NCI-H1694 (cell line): ENCODE measurements at places on chromosomes 11 and 22.

- no peak for DNase-seq
Observed at GRCh38 chr11:112826788-112827187, 134.4 kb upstream of the NCAM1 start.

- no peak for DNase-seq
Observed at GRCh38 chr11:47051217-47051616, 114.7 kb downstream of the CSTPP1 start.

DNA sequence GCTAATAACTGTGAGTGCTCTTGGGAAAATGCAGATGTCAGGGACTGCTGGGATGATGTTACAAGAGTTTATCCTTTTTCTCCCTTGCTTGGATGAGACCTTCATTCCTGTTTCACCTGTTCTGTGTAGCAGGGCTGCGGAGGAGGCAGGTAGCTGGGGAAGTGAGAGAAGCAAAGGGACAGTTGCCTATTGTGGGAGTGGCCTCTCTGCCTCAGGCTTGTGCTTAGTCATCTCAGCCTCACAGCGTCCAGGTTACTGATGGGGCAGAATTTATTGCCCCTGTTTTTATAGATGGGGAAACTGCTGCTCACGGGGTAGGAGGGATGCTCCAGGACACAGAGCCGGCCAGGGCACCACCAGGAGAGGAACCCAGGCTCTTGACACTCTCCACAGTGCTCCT lies 1.7 kb downstream of the STX3 start:
- DNase-seq: no peak

GRCh38 chr22:49561976-49562375 lies 265.7 kb downstream of the BRD1 start:
- DNase-seq: no peak

DNA sequence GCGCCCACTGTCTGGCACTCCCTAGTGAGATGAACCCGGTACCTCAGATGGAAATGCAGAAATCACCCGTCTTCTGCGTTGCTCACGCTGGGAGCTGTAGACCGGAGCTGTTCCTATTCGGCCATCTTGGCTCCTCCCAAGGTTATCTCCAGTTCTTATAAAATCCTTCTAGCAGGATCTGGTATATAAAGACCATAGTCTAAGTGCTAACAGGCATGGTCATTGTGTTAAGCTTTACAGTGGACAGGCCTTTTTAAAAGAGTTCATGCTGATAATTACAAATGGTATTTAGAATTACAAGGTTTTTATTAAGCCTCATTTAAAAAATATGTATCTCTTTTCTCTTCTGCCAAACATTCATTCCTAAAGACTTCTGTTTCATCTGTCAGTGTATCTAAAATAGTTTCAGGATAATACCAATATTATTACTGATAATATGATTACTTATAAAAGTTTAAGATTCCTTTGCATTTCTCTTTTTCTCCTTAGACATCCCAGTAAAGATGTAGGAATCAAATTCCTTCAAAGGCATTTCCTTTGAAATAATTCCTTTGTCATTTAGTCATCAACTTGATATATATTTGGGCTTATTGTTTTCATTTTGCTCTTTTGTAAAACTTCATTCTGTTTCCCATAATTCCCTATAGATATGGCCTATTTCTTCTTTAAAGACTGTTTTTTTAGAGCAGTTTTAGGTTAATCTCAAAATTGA lies 20.7 kb downstream of the DDX10 start:
- DNase-seq: no peak

DNA sequence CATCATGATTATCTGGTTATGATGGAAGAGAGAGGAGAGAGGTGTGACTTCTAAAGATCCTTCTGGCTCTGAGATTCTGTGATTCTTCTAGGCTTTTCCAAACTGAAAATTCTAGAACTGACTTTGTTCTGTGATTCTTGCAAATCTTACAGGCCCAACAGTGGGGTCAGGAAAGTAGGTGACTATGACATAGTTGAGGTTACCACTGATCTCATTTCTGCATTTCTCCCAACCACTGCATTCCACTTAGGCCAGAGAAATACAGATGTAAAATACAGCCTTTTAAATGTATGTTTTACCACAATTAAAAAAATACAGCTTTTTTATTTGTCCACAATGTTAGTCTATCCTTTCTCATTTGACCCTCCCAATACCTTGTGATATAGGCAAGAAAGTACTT lies 83.7 kb downstream of the STIM1 start:
- no peak for DNase-seq

- no peak for DNase-seq
Observed at GRCh38 chr11:111730871-111731591, 35.2 kb downstream of the PPP2R1B start.

DNA sequence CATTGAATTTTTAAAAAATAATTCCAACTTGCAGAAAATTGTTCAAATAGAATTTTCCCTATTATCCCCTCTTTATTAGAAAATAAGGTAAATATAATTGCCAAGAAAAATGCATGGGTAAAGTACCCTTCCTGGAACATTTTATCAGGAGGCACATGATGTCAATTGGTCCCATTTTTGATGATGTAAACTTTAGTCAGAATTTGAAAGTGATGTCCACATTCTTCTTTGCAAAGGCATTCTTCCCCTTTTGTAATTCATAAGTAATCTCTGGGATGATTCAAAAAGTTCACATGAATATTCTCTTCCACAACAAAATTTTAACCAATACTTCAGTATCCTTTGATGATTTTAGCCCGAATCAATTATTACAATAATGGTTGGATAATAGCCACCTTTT lies 86.9 kb upstream of the ANO3 start:
- DNase-seq: no peak

DNA sequence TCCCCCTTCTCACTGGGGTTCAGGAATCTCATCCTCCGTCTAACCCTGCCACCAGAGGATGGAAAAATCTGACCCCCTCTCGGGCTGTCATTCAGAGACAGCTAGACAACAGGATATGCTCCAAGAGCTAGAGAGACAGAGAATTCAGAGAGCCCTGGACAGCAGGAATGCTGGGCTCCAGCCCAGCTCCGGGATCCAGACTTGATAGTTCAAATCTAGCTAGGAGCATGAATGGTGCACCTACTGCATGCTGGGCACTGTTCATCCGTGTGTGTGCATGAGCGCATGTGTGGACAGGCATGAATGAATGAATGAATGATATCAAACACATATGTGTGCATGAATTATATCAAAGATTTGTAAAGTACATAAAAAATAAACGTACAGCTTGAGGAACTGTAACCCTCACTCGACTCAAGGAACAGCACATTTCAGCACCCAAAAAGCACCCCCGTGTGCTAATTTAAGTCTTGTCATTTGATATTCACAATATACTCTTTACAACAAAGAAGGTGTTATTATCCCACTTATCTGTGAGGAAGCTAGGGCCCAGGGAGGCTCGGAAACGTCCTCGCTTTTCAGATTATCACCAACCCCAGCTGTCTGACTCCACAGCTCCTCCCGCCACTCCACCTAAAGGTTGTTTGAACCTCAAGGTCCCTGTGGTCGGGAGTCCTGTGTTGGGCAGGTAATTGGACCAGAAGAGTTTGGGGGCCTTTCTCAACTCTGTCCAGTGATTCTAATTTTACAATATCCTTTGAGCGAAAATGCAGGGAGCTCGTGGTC lies 640 bp upstream of the VSIG10L2 start:
- no peak for DNase-seq

DNA sequence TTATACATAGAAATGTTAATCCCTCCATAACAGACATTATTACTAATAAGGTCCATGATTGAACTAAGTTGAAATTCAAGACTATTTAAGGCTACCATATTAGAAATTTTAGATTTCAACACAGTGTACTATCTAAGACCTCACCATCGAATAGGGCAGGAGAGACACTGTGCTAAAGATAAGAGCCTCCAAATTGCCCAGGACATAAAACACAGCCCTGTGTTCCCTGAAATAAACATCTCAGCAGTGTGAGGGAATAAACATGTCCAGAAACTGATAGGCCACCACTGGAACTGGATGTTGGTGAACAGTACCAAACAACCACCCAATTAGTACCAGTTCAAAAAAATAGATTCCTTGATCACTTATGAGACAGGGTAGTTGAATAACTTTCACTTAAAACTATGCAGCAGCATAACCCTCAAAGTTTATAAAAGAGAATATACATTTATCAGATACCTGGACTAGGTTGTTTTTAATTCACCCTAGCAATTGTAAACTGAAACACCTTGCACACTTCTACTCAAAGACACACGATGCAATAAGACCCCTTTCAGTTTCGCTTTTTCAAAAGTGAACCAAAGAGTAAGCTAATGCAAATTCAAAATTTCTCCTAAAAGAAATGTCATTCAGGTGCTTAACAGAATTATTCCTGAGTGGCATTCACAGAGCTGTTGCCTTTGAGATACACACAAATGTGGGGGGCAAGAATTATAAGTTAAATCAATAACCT lies 34.3 kb downstream of the USP28 start:
- no peak for DNase-seq

DNA sequence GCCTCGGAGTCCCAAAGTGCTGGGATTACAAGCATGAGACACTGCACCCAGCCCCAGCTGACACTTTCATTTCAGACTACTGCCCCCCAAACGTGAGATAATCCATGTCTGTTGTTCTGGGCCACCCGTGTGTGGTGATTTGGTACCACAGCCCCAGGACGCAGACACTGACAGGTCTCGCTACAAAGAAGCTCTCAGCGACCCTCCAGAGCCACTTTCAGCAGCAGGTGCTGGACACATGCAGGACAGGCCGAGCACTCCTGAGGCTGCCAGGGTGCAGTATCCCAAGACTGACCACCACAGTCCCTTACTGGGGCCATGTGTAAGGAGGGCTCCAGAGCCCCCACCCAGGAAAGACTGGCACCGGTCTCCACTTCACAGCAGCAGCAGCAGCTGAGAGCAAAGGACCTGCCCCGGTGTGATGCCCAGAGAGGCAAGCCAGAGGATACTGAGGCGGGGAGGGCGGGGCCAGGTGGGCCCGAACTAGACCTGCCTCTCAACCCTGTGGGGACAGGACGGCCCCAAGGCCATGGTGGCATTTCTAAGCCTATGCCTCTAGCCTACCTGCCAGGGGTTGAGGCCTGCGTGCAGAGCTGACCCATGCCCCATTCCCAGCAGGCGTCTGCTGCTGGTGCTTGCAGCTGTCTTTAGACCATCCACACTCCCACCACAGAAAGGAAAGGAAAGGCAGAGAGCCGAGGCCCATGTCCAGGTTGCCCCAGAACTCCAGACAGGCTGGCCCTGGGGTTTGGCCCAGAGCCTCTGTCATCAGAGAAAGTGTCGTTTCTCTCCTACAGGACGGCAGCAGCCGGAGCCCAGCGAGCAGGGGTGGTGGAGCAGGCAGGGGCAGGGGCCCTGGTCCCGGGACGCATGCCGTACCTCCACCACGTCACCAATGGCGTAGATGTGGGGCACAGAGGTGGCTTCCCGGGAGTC lies 28.0 kb upstream of the GNB1L start:
- DNase-seq: no peak

DNA sequence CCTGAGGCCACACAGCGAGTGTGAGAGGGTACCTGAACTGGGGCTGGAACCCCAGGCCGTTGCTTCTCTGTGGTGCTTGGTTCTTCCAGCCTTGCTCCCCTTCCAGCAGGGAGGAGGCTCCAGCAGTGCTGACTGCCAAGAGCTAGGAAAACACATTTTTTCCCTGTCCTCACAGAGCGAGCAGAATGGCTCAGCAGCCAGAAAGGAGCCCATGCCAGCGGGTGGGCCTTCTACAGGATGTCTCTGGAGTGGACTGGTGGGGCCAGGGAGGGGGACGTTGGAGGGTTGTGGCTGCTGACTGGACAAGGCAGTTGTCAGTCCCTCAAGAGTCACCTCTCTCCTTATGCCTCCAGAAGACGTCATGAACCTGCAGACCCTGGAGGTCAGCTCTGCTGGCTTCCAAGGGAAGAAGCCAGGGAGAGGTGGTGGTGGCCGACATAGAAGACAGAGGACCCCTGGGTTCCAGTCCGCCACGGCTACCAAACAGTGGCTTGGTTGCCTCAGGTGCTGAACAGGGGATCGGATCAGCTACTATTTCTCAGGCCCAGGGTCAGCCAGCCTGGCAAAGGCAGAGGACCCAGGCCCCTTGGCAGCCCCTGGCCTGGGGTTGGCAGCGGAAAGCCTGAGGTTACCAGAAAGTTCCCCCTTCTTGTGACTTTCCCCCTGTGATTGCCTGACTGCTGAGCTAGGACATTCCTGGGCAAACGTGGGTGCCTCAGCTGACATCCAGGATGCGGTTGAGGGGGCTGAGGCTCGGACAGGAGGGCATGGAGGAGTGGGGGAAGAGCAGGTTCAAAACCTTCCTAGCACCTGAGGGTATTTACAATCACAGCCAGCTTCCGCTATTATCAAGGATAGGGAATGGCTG lies 3.7 kb downstream of the MAFF start:
- no peak for DNase-seq

- DNase-seq: peak; percentile 20
Observed at GRCh38 chr11:65952052-65952521, 6.8 kb downstream of the TSGA10IP start.

- DNase-seq: no peak
Observed at GRCh38 chr11:94815705-94816344, 47.7 kb downstream of the AMOTL1 start.

DNA sequence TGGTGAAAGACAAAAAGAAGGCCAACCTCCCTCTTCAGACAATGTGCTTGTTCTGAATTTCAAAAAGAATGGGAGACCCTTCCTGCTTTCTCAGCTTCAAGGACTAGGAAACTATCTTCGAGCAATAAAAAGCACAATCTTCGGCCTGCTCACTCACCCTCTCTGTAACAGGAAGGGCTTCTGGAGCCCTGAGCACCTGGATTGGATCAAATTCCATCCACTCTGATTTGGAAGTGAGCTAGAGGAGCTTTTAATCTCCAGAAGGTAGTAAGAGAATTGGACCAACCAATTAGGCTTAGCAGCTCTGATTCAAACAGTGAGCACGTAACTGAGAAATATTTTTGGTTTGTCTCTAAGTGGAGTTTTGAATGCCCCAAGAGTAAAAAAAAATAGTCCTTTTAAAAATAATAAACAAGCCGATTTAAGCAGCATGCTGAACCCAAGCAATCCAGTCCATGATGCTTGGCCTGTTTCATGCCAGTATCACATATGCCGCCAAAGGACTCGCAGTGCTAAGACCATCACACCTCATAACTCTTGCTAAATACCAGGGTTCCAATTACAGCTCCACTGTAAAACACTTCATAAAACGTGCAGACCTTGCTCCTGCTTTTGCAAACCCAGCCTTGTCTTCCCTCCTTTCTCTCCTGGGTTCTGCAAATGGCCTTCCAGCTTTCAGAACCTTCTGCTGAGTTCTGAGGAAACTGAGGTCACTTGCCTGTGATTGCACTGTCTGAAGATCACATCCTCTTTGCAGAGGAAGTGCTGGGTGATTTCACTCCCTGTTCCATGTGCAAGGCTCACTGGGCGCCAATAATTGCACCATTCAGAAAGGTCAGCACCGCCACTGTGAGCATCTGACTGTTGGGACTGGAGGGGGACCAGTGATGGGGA lies 74.4 kb downstream of the SLC1A2 start:
- no peak for DNase-seq

- no peak for DNase-seq
Observed at GRCh38 chr11:833849-834311, 1.1 kb downstream of the CD151 start.

DNA sequence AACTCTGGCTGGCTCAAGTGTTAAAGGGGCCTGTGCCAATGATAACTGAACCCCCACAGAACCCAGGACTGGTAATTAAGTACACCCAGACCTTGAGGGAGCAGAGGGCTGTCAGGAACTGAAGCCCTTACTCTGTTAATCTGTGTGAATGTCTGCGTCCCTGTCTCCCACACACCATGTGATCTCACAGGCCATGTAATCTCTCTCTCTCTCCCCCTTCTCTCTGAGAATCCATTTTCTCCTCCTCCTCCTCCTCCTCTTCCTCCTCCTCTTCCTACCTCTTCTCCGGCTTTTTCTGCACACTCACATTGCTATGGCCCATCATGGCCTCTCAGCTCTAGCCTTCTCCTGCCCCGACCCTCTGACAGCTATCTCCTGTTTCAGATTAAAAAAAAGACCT lies 14.6 kb upstream of the IRAG1 start:
- no peak for DNase-seq
